ENCODE measurements at places on chromosomes 2 and 18. TPM values are rescaled to one million over a fixed set of nuclear protein-coding genes. Genes with fewer than 3 reads are reported as not detected.

- peak; percentile 60 for DNase-seq
Measured at GRCh38 chr18:75293591-75293990, 83.0 kb downstream of the TSHZ1 start.

GRCh38 chr18:54241483-54241882, 17.0 kb upstream of the MBD2 start:
- DNase-seq, result no peak

GRCh38 chr18:62988471-62988870, 273.1 kb downstream of the PHLPP1 start:
- DNase-seq, result no peak

DNA sequence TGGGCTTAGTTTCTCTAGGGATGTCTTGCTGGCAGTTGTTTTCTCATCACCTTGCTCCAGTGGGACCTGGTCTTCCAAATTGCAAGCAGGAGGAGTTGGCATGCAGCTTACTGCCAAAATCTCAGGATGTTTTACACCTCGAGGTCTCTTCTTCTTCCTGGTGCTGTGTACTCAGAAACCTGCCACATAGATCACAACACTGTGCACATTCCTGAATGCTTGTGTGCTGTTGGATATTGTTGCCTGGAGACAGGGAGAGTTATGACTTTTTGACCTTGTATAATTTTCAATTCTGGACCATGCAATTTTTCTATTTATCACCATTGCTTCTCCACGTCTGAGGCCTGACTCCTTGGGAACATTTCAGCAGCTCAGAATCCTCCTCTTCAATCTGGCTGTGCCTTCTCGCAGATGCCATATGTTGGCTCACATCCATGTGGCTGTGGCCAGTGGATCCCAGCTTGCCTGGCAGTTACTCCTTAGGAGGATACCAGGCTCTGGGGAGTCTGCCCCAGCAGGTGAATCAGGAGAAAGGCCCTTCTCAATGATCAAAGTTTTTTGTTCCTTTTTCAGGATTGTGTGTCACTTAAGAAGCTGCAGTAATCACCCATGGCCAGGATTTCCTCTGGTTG, 489.3 kb downstream of the TSN start:
- no peak for DNase-seq

DNA sequence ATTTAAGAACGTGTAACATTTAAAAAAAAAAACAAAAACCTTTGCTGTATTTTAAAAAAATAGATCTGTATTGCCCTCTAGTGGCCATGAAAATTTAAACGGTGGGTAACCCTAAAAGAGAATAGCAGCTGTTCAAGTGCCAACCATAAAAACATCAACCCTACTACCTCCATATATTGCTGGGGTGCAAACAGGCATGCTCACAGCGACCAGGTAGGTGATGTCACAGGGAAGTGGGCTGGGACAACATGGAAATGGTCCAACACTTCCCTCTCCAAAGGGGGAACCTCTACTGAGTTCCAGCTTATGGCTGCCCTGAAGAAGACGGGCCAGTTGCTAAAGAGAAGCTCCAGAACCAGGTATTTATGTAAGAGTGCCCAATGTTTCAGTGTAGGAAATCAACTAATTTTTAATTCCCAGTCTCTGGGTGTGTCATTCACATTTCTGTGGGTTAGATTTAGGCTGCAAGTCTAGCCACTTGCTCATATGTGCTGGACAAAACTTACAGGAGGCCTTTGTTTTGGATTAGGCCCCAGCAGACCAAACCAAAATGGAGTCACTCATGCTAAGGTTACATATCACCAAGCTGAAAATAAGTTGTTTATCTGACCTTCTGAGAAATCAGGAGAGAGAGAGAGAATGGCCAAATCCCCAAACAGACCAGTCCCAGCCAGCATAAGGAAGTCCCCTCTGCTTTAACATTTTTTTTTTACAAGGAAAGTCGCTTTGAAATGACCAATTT, 54.5 kb downstream of the SKA1 start:
- no peak for DNase-seq

DNA sequence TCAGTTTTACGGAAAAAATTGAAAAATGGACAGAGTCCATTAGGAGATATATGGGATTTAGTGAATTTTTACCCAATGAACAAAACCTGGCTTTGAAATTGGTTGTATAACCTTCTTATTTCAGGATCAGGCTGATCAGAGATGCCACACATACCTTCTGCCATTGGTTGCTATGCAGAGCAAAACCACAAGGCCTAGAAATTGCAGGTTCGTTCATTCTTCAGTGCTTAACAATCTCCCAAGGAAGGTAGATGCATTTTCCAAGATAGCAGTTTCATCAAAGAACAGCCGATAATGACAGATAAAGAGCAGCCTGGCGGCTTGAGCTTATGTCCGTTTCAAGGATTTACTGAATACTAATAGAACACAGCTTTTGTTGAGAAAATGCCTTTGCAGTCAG, 868.8 kb downstream of the EPHA4 start:
- peak; percentile 83 for DNase-seq

DNA sequence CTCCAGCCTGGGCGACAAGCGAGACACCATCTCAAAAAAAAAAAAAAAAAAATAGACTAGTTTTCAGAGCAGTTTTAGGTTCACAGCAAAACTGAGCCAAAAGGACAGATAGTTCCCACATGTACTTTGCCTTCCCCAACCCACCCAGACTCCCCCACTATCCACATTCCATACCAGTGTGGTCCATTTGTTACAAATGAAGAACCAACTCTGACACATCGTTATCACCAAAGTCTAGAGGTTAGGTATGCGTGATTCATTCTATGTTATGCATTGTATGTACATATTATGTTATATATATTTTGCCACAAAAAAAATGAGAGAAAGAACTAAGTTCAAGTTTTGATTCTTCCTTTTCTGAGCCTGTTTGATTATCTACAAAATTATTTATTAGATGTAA, 3.5 kb downstream of the DUSP11 start:
- DNase-seq, result no peak

DNA sequence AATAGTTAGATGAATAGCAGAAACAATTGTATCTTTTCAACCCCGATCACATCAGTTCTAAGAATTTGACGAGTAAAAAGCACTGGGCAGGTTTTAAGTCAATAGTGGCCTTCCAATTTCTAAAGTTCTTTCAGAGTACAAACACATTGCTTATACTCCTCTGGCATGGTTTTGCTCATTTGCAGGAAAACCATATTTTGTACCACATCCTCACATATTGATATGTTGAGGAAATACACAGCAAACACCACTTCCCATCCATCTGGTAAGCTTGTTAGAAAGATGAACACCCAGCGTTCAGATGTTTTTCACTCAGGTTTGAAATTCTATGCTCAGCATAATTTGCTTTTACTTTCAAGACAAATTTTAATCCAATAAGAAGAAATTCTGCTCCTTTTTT, 344.6 kb upstream of the ACVR2A start:
- no peak for DNase-seq

DNA sequence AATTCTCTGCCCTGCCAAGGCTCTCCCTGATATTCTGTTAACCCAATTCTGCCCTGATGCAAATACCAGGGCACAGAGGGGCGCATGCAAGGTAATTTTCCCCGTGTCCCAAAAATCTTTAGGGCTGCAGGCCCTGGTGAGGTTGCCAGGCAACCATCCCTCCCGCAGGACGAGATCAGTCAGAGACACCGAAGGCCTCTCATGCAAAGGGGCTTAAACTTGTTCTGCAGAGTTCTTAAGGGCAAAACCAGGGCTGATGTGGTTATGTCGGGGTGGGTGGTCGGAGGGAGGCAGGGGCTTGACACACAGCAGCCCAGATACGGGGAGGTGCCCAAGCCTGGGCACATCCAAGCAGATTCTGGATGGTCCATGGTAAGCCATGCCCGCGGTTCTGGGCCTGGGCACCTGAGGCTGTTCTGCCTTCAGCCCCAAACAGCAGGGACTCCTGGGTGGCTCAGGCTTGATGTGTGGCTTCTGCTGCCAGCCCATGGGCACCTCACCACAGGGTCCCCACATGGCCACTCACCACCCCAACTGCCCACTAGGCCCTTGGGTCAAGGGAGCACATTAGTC, 27.2 kb downstream of the STEAP3 start:
- no peak for DNase-seq

GRCh38 chr2:4486971-4487370, 783.6 kb downstream of the DCDC2C start:
- no peak for DNase-seq

- DNase-seq, result no peak
Measured at GRCh38 chr2:61898810-61899209, 6.7 kb upstream of the COMMD1 start.

ATOH8 gene
- total RNA-seq, result 1.9 TPM

GRCh38 chr18:65937180-65937579, 186.4 kb downstream of the CDH7 start:
- DNase-seq, result no peak

GRCh38 chr2:235430366-235431083, 63.3 kb upstream of the AGAP1 start:
- DNase-seq, result no peak

NLRC4 gene
- total RNA-seq, result not detected

- DNase-seq, result peak; percentile 70
Measured at GRCh38 chr2:174603280-174603679, 5.7 kb upstream of the WIPF1 start.

Data from astrocyte (in vitro differentiated cells and primary cell).